NCI-H187 treated with DMSO at 0.1 percent for 48 hours (cell line): ENCODE measurements at places on chromosomes 3 and 15.

DNA sequence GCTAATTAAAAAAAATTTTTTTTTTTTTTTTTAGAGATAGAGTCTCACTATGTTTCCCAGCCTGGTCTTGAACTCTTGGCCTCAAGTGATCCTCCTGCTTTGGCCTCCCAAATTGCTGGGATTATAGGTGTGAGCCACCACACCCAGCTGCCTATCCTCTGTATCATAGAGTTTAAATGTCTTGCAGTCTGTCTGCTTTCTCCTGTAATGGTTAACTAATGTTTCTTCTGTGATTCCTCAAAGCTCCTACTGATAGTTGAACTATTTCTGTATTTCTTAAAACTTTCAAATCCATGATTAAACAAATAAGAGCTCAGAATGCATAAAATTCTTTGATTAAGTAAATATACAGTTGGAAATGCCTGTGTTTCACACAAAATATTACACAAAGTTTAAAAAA is 115.4 kb upstream of the TPM1 start:
- no peak for DNase-seq

- DNase-seq, result no peak
Observed at GRCh38 chr15:57902155-57902554, 163.4 kb downstream of the ALDH1A2 start.

GRCh38 chr3:44104668-44105321 is 136.9 kb upstream of the TOPAZ1 start:
- no peak for DNase-seq

DNA sequence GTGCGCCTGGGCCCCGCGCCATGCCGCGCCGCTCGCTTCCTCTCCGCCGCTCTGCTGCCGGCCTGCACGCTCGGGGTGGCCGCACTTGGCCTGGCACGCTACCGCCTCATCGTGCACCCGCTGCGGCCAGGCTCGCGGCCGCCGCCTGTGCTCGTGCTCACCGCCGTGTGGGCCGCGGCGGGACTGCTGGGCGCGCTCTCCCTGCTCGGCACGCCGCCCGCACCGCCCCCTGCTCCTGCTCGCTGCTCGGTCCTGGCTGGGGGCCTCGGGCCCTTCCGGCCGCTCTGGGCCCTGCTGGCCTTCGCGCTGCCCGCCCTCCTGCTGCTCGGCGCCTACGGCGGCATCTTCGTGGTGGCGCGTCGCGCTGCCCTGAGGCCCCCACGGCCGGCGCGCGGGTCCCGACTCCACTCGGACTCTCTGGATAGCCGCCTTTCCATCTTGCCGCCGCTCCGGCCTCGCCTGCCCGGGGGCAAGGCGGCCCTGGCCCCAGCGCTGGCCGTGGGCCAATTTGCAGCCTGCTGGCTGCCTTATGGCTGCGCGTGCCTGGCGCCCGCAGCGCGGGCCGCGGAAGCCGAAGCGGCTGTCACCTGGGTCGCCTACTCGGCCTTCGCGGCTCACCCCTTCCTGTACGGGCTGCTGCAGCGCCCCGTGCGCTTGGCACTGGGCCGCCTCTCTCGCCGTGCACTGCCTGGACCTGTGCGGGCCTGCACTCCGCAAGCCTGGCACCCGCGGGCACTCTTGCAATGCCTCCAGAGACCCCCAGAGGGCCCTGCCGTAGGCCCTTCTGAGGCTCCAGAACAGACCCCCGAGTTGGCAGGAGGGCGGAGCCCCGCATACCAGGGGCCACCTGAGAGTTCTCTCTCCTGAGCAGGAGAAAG is 951 bp downstream of the GPR62 start:
- no peak for DNase-seq

GRCh38 chr3:123405936-123406510 is 42.9 kb downstream of the ADCY5 start:
- DNase-seq, result no peak

DNA sequence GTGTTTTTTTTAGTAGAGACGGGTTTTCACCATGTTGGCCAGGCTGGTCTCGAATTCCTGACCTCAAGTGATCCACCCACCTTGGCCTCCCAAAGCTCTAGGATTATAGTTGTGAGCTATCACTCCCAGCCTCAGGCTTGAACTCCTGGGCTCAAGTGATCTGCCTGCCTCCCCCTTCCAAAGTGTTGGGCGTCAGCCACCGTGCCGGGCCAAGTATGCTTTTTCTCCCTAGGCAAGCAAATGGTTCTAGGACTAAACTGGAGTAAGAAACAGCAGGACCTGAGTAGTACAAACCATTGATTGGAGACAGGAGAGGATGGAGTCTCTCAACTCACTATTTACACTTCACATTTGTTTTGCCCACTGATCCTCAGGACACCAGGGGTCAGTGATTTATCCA is 4.6 kb upstream of the PTPN9 start:
- no peak for DNase-seq

- no peak for DNase-seq
Observed at GRCh38 chr3:114060906-114061655, 4.5 kb downstream of the QTRT2 start.

- no peak for DNase-seq
Observed at GRCh38 chr3:65905771-65906170, 132.9 kb downstream of the MAGI1 start.

GRCh38 chr3:50428007-50428633 is 68.8 kb upstream of the TMEM115 start:
- DNase-seq, result no peak

DNA sequence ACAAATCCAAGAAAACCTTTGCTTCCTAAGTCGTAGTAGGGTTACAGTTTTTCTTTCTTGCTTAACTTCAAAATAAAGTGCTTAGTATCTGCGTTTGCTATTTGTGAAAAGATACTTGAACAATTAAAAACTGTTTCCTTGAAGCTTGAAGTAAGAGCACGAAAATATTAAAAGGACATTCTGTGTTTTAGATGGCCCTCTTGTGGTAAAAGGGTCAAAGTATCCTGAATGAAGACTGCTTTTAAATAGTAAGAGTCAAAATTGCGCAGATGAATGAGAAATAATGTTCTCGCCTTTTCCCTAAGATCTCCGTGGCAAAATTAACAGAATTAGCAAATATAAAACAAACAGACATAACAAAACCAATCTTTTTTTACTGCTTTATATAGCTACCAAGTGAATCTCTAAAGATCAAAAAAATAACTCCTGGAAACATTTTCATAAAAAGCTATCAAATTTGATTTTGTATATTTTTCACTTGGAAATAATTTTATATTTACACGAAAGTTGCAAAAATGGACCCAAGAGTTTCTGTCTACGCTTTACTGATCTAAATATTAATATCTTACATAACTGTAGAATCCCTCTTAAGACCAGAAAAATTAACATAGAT is 175.4 kb downstream of the MBNL1 start:
- no peak for DNase-seq

DNA sequence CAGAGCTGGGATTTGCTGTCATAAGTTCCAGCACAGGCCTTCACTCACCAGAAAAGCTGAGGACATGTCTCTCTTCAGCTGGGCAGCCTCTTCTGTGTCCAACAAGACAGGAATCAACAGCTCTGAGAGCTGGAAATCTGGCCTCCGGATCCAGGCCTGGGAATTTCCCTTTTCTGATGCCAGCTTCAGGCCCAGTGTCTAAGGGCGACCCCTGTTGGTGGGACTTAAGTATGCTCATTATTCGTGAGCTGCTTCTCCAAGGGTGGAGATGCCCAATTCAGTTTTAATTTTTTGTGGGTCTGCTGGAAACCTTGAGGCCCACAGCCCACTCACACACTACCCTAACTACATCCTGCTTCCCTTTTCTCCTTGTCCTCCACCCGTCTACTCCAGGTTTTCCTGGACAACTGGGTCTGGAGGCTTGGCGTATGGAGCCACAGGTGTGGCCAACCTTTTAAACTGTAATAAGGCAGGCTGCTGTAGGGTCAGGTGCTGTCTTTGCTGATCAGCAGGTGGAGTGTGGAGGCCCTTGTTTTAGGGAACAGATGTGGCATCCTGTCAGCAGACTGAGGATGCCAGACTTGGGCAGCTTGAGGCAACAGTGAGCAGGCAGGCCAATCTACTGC is 2.6 kb upstream of the CEMIP start:
- no peak for DNase-seq

DNA sequence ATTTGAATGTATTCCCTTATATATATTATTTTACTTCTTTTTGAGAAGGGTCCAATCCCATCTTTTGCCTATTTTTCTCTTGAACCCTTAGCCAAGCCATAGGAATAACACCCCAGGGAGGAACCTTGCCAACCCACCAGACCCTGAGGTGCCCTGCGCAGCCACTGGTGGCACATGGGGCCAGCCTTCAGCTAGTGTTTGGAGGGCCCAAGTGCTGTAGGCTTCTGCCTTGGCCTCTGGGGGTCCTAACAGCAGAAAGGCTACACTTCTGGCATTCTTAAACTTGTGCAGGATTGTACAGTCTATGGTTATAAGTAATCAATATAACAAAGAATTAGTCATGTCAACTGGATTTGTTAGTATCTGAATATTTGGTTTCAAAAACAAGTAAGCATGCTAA is 34.5 kb downstream of the RUVBL1 start:
- no peak for DNase-seq

GRCh38 chr3:22098021-22098420 is 347.0 kb upstream of the ZNF385D start:
- no peak for DNase-seq

GRCh38 chr3:191356631-191357439 is 26.5 kb upstream of the UTS2B start:
- no peak for DNase-seq

- no peak for DNase-seq
Observed at GRCh38 chr3:101976473-101976872, 127.2 kb downstream of the NFKBIZ start.

GRCh38 chr3:64271631-64272030 is 46.4 kb upstream of the PRICKLE2 start:
- DNase-seq, result no peak

DNA sequence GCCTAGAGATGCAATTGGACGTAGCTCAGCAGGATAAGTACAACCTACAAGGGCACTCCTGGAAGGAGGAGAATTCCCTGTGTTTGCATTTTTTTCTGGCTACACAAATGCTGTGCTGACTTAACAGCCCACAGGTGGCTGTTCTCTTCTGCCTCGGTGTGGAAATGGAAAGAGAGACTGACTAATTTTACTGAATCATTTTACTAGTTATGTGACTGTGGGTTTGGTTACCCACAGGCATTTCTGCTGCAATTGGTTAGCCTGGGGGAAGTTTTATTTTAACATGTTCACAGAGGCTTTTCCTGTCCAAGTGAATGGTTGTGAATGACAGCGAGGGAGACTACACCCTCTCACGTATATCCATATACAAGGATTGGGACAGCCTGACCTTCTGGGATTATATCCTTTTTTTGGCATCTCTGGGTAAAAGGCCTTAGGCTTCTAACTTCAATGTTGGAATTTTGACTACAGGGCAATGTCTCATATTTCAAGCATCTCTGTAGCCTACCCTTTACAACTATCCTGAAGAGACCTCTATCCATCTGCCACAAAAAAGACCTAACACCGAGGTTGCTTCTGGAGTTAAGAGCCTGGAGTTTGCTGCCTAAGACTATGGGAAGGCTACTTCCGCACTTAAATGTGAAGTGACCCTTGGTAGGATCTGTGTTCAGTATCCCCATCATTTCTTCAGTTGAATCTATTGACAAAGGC is 67.2 kb upstream of the TP63 start:
- no peak for DNase-seq

DNA sequence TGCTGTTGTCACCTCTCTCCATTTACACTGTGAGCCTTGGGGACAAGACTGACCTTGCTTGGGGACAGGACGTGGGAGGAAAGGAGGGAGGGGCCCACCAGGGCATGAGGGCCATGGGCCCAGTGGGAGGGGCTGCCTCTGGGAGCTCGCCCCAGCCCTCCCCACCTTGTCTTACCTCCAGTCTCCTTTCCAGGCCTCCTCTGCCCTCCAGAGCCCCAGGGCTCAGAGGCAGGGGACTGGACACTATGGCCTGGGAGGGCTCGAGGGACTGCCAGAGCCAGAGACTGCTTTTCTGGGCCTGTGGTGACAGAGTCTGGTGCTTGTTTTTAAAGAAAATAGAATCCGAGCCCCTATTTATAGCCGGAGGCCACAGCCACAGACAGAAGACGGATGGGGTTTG is 10.2 kb downstream of the CSPG4 start:
- no peak for DNase-seq

DNA sequence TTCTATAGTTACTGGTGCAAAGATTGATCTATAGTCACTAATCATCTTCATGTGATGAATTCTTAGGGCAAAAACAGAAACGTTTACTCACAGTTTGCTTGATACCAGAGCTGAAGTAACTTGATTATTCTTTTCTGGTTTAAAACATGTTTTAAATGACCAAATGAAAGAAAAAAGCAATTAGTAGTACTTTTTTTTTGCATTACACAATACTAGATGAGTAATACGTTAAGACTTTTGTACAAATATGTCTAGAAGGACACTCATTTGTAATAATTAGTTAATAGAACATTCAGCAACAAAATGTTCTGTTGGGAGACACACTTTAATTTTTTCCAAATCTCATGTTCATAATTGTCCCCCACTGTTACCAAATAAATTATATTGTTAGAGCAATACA is 523.2 kb downstream of the SOX2 start:
- DNase-seq, result no peak

GRCh38 chr15:39511000-39511915 is 69.6 kb upstream of the THBS1 start:
- DNase-seq, result no peak

GRCh38 chr3:16073203-16073602 is 101.3 kb upstream of the GALNT15 start:
- DNase-seq, result no peak

DNA sequence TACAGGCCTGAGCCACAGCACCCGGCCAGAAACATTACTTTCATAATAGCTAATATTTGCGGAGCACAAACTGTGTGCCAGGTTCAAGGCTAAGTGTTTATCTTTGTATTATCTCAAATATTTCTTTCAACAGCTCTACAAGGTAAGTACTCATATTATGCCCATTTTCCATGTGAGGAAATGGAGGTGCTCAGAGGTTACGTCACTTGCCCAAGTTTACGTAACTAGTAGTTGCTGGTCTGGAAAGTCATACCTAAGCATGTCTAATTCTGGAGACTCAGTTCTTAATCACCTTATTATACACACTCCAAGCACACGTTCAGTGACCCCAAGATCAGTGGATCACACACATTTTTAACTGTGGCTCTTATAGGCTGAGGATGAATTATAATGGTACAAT is 177.5 kb downstream of the OXSM start:
- no peak for DNase-seq

- no peak for DNase-seq
Observed at GRCh38 chr3:70947579-70947978, 635.1 kb upstream of the MDFIC2 start.

- DNase-seq, result peak; percentile 6
Observed at GRCh38 chr3:161838021-161838420, 341.4 kb downstream of the OTOL1 start.
